Thyroid gland (tissue), 4 donors: ENCODE measurements at places on chromosomes 7 and 10.

DNA sequence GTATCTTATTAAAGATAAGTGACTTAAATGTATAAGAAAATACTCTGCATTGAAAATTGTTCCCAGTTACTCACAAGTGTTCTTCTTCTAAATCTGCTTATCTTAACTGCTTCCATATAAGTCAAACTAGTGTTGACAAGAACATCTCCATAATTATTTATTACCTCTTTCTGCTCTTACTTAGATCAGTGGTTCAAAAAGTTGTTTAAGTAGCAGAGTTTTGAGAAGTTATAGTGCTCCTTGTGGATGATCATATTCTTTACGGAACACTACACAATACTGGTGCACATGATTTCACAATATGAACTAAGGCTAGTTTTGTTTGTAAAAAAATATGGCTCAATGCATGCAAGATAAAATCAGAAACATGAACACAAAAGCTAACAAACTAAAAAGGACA is 168.4 kb downstream of the SEMA3D start:
- H3K27ac ChIP-seq, result no peak overlapping the region
- DNase-seq, result no peak
- no peaks in the 10 kb centered on the region for H3K36me3 ChIP-seq
- H3K27me3 ChIP-seq, result no peaks in the 10 kb centered on the region
- no peak overlapping the region for H3K4me3 ChIP-seq
- H3K4me1 ChIP-seq, result no peaks in the 10 kb centered on the region

GRCh38 chr10:38054361-38054797 is 39.8 kb upstream of the ZNF37A start:
- no peak for DNase-seq
- no peaks in the 10 kb centered on the region for H3K27me3 ChIP-seq
- peaks cover 32% of the 10 kb centered on the region for H3K36me3 ChIP-seq
- no peak overlapping the region for H3K4me3 ChIP-seq
- H3K4me1 ChIP-seq, result no peaks in the 10 kb centered on the region

DNA sequence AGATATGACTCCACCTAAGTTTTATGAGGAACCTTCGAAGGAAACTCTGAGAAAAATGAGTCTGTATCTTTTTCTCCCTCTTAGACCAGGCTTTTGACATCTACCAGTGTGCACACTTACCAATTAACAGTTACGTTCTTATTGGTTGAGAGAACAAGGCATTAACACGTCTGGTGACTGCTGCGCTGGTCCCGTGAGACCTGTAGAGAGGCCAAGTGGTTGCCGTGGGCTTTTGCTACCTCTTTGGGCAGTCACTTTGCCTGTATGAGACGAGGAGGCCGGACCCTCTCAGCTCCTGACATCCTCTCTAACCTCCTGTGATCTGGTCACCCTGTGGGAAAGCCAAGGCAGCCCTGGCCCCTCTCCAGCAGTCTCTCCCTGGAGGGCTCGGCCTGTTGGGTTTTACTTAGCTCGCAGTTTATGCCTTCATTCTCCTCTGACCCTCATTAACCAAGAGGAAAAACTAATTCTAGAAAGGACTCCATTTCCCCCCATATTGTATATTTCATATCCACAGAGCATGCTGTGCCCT is 513.9 kb upstream of the GALNT17 start:
- H3K36me3 ChIP-seq, result no peaks in the 10 kb centered on the region
- no peak overlapping the region for H3K27ac ChIP-seq
- peaks cover 8% of the 10 kb centered on the region for H3K4me1 ChIP-seq
- H3K4me3 ChIP-seq, result no peak overlapping the region
- H3K27me3 ChIP-seq, result no peaks in the 10 kb centered on the region
- DNase-seq, result no peak

GRCh38 chr10:31321396-31321941 is 2.5 kb downstream of the ZEB1 start:
- H3K27ac ChIP-seq, result peak overlapping the region; percentile 98
- peaks cover 3% of the 10 kb centered on the region for H3K4me1 ChIP-seq
- peak overlapping the region; percentile 88 for H3K4me3 ChIP-seq
- no peaks in the 10 kb centered on the region for H3K27me3 ChIP-seq
